NCI-H446 treated with DMSO at 0.1 percent for 48 hours (cell line): ENCODE measurements at places on chromosomes 16 and 17.

DNA sequence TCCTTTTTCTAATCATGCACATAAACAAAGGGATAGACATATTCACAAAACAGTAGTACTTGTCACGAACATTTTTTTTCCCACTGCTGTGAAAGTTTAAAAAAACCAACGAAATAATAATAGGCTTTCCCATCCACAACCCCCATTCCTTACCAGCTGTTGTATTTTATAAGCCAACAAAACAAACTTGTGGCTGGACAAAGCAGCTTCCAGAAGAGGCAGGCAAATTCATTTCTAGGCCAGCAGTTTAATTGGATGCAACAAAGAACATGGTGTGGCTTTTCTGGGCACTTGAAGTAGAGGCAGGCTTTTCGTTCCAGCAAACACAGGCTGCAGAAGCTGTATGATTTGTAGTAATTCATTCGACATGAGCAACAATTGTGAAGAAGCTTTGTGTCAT lies 56.0 kb upstream of the FAM20A start:
- no peak for DNase-seq

DNA sequence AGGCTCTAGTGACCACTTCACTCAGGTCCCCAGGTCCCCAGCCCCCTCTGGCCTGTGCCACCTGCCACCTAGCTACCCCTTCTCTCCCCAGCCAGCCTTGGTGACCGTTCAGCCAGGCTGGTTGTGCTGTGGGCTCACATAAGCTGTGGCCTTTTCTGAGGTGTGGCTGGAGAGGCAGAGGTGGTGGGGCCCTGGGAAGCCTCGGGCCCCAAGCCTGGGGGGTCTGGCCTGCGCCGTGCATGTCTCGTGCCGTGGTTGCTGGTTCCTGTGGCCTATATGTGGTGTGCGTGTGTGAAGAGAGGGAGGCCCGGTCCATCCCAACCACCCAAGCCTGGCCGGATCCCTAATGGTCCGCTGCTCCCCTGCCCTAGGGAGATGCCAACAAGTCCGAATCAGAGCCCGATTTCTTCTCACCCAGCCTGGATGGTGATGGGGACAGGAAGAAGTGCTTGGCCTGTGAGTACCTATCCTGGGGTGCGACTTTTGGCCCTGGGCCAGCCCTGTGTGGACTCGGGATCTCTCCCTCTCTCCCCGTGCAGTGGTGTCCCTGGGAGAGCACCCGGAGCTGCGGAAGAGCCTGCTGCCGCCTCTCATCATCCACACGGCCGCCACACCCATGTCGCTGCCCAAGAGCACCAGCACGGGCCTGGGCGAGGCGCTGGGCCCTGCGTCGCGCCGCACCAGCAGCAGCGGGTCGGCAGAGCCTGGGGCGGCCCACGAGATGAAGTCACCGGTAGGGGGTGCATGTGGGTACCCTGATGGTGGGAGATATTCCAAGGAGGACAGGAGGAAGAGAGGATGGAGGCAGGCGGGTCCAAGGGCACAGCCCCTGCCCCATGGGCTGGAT lies 35.9 kb downstream of the CACNA1G start:
- DNase-seq = no peak

DNA sequence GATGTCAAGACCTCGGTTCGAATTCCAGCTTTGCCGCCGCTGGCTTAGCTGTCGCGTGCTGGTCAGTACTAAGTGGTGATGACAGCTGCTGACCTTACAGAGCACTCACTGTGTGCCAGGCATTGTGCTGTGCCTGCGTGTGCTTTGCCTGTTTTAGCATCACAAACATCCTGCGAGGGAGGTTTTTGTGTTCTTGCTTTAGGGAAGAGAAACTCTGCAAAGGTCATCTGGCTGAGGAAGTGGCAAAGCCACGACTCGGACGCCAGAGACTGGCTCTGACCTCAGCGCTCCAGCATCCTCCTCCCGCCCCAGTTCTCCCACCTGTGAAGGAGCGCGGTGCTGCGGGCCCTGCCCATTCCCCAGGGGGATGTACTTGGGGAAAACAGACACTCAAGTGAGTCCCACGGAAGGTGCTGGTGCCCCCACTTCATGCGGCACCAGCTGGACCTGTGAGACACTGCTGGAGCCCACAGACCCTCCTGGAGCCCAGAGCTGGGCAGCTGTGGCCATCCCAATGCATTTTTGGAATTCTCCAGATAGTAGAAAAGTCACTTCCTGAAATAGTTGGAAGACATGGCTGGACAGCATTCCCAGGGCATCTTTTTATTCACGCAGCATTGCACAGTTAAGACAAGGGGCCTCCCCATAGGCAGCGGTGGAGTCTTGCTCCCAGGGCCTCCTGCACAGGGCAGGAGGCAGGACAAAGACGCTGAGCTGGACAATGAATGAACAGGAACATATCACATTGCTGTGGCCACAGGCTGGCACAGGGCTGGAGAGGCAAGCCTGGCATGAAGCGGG lies 20.0 kb upstream of the HERPUD1 start:
- no peak for DNase-seq

- no peak for DNase-seq
Measured at GRCh38 chr17:77999413-78000173, 41.1 kb downstream of the TNRC6C start.

GRCh38 chr16:8946544-8946943 lies 17.2 kb downstream of the USP7 start:
- no peak for DNase-seq

DNA sequence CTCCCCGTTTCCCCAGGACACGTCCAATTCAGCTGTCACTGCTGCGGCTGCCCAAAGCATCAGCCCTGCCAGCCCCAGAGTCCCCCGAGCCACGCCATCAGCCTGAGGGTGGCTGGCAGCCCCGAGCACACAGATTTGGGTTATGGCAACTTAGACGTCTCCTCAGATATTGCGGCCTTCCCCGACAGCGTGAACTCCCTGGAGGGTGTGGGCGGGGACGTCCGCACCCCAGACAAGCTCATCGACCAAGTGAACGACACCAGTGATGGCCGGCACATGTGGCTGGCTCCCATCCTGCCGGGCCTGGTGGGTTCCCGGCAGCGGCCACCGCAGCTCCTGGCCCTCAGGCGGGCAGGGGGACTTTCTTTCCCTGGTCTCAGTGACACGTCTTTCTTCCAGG lies 224.8 kb downstream of the KATNIP start:
- no peak for DNase-seq

- no peak for DNase-seq
Measured at GRCh38 chr16:89722392-89723278, 1.3 kb downstream of the ZNF276 start.

DNA sequence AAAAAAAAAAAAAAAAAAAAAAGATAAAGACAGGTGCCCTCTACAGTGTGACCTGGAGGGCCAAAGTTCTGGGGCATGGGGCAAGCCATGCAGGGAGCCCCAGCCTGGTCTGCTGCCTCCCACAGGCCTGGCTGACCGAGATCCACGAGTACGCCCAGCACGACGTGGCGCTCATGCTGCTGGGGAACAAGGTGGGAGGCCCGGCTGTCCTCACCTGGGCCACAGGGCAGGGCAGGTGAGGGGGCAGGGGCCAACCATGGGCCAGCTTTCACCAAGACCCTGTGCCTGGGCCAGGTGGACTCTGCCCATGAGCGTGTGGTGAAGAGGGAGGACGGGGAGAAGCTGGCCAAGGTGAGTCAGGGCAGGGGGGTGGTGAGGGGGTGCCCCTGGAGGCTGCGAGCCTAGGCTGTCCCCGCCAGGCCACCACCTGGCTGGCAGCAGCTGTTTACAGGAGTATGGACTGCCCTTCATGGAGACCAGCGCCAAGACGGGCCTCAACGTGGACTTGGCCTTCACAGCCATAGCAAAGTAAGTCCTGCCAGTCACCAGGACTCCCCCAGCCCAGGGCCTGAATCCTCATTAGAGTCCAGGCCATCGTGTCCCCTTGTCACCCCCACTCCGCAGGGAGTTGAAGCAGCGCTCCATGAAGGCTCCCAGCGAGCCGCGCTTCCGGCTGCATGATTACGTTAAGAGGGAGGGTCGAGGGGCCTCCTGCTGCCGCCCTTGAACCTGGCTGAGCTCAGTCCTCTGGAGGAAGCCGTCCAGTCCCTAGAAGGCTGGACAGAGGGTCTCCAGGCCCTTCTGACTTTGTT lies 2.7 kb upstream of the TRAF7 start:
- no peak for DNase-seq

GRCh38 chr17:40612599-40613244 lies 34.9 kb downstream of the SMARCE1 start:
- DNase-seq = no peak

DNA sequence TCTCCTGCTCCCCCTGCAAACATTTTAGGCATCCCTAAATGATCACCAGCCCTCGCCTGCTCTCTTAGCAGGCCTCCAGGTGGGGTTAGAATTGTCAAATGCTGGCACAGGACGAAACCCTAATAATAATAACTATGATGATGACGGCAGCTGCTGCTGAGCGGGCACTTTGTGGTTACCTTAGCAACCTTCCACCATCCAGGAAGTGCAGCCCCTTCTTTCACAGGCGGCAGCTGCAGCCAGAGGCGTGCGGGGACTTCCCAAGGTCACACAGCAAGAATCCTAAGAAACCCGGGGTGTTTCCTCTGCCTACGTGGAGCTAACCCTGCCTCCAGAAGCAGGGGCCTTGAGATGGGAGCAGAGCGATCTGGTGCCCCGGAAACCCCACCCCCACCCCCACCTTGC lies 22.4 kb upstream of the EIF1 start:
- DNase-seq = peak; percentile 22

GRCh38 chr17:28001149-28001548 lies 41.3 kb upstream of the NLK start:
- DNase-seq = no peak

DNA sequence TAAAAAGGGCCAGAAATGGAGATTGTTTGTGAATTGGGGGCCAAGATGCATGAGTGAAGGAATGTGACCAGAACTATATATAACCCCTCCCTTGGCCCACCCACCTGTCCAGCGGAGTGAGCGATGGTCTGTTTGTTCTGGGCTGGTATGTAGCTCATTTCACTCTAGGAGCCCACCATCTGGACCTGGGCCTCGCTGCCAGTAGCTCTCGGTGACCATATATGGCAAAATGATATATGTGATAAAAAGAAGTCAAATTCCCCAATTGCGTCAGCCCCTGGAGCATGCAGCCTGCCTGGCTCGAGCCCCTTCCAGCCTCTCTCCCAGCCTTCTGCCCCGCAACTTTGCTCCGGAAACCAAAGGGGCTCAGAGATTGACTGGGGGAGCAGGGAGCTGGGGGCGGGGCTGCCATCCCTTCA lies 47.3 kb downstream of the CCDC42 start:
- DNase-seq = peak; percentile 29
